ENCODE measurements at places on chromosomes 4 and X.
A peak's percentile ranks its signal among the peaks of the same experiment; 100 is the strongest.

DNA sequence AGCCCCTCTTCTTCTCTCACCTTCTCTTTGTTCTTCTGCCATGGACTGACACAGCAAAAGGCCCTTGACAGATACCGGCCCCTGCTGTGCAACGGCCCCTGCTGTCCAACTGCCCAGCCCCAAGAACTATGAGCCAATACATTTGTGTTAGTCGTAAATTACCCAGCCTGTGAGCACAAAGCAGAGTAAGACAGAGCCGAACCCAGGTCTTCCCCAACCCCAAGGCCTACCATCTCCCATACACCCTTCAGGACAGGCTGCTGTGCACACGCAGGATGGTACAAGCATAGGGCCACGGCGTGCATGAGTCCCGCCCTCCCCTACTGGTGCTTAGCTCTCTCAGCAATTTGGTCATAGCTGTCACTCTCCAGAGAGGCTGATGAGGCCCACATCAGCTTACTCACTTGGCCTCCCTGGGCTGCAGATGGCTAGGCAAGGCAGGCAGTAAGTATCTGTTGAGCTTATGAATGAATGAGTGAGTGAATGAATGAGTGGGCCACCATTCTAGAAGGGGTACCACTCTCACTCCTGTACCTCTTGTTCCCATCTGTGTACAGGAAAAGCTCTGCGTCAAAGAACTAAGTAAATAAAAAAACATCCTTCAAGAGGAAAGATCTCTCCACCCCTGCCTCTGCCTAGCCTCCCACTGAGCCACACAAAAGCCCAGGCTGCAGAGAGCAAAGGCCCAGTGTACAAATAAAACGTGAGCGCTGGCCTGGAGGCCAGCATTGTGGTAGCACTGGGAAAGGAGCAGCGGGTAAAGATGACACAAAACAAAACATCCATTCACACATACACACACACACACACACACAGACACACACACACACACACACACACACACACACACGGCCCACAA is 13.9 kb downstream of the WDR1 start:
- DNase-seq: no peak
- no peaks in the 10 kb centered on the region for H3K27me3 ChIP-seq
- H3K27ac ChIP-seq: peak overlapping the region; percentile 64
- no peak overlapping the region for H3K4me3 ChIP-seq
- H3K4me1 ChIP-seq: peaks cover 98% of the 10 kb centered on the region

GRCh38 chrX:119359618-119360382 is 39.3 kb upstream of the SLC25A43 start:
- no peaks in the 10 kb centered on the region for H3K4me1 ChIP-seq
- no peak for DNase-seq
- no peaks in the 10 kb centered on the region for H3K27me3 ChIP-seq
- no peak overlapping the region for H3K4me3 ChIP-seq
- H3K36me3 ChIP-seq: no peaks in the 10 kb centered on the region

- H3K36me3 ChIP-seq: peaks cover 48% of the 10 kb centered on the region
- no peaks in the 10 kb centered on the region for H3K27me3 ChIP-seq
- H3K4me3 ChIP-seq: no peak overlapping the region
- peak overlapping the region; percentile 58 for H3K27ac ChIP-seq
- DNase-seq: no peak
- H3K4me1 ChIP-seq: peaks cover under 1% of the 10 kb centered on the region
Observed at GRCh38 chrX:150607201-150607600, 38.8 kb downstream of the MTM1 start.

DNA sequence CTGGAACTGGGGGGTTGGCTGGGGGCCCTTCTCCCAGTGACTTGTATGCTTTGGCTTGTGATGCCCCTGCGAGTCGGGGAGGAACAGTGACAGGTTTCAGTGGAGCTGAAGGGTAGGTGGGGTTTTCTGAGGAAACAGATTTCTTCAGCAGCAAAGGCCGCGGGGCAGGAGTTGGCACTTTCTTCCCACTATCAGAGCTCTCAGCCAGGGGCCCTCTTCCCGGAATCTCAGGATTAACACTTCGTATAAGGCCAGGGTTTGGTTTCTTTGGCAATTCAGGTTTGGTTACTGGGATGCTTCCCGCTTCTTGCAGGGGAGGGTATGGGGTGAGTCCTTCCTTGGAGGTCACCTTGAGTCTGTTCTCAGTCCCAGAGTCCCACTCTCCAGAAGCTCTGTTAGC is 75.4 kb downstream of the RPS3A start:
- H3K4me3 ChIP-seq: no peak overlapping the region
- no peaks in the 10 kb centered on the region for H3K36me3 ChIP-seq
- no peak overlapping the region for H3K27ac ChIP-seq
- peaks cover 6% of the 10 kb centered on the region for H3K27me3 ChIP-seq
- no peaks in the 10 kb centered on the region for H3K4me1 ChIP-seq

DNA sequence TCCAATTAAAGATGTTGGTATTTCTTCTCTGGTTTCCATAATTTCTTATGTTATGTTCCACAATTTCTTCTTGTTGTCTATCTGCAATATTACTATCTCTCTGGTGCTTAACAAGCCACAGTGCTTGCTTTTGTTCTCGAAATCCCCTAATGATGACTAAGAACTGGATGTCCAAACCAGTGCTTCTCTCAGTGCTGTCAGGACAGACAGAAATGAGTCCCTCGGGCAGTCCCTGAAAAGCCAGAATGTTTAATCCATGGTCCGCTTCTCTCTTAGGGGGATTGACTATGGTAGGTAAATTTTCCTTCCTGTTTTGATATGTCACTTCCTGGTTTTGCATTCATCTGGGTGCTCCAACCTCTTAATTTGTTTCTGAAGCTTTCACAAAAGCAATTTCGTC is 321.6 kb upstream of the PCDH10 start:
- H3K27me3 ChIP-seq: no peaks in the 10 kb centered on the region
- no peaks in the 10 kb centered on the region for H3K4me1 ChIP-seq
- no peak overlapping the region for H3K4me3 ChIP-seq
- no peak overlapping the region for H3K27ac ChIP-seq

GRCh38 chr4:139137763-139138162 is 39.3 kb downstream of the ELF2 start:
- peaks cover 18% of the 10 kb centered on the region for H3K36me3 ChIP-seq
- no peaks in the 10 kb centered on the region for H3K27me3 ChIP-seq
- H3K27ac ChIP-seq: no peak overlapping the region
- H3K4me3 ChIP-seq: no peak overlapping the region

GRCh38 chr4:182258441-182259000 is 15.3 kb downstream of the TENM3 start:
- no peak overlapping the region for H3K4me3 ChIP-seq
- no peaks in the 10 kb centered on the region for H3K36me3 ChIP-seq
- DNase-seq: no peak

GRCh38 chr4:80017125-80017854 is 55.7 kb downstream of the ANTXR2 start:
- DNase-seq: no peak
- no peak overlapping the region for H3K27ac ChIP-seq
- no peaks in the 10 kb centered on the region for H3K4me1 ChIP-seq
- H3K4me3 ChIP-seq: no peak overlapping the region
- H3K27me3 ChIP-seq: no peaks in the 10 kb centered on the region
- peaks cover 18% of the 10 kb centered on the region for H3K36me3 ChIP-seq

DNA sequence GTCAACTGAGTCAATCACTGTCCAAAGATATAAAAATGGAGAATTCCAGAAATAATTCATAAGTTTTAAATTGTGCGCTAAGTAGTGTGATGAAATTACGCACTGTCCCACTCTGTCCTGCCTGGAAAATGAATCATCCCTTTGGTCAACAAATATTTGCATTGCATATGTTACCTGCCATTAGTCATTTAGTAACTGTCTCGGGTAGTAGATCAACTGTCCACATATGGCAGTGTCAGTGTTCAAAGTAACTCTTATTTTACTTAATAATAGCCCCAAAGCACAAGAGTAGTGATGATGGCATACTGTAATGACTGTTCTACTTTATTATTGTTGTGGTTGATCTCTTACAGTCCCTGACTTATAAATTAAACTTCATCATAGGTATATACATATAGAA is 3.4 kb downstream of the YTHDC1 start:
- peaks cover 49% of the 10 kb centered on the region for H3K4me1 ChIP-seq
- DNase-seq: no peak
- H3K27ac ChIP-seq: no peak overlapping the region
- no peaks in the 10 kb centered on the region for H3K27me3 ChIP-seq
- H3K4me3 ChIP-seq: no peak overlapping the region
- H3K36me3 ChIP-seq: peaks cover 16% of the 10 kb centered on the region

GRCh38 chr4:183011213-183011907 is 87.7 kb upstream of the WWC2 start:
- no peaks in the 10 kb centered on the region for H3K4me1 ChIP-seq
- H3K27me3 ChIP-seq: peaks cover 15% of the 10 kb centered on the region
- no peaks in the 10 kb centered on the region for H3K36me3 ChIP-seq
- H3K4me3 ChIP-seq: no peak overlapping the region
- no peak overlapping the region for H3K27ac ChIP-seq
- DNase-seq: no peak

- H3K4me1 ChIP-seq: no peaks in the 10 kb centered on the region
- no peak overlapping the region for H3K4me3 ChIP-seq
- DNase-seq: no peak
- H3K27ac ChIP-seq: no peak overlapping the region
- peaks cover 28% of the 10 kb centered on the region for H3K27me3 ChIP-seq
Observed at GRCh38 chr4:996030-996996, 3.1 kb upstream of the SLC26A1 start.

- no peaks in the 10 kb centered on the region for H3K4me1 ChIP-seq
- no peak for DNase-seq
- peaks cover 32% of the 10 kb centered on the region for H3K36me3 ChIP-seq
- no peak overlapping the region for H3K4me3 ChIP-seq
Observed at GRCh38 chrX:136019226-136019625, 34.0 kb downstream of the SLC9A6 start.

GRCh38 chr4:7470522-7471128 is 35.9 kb upstream of the PSAPL1 start:
- no peaks in the 10 kb centered on the region for H3K27me3 ChIP-seq
- H3K4me1 ChIP-seq: no peaks in the 10 kb centered on the region
- no peak overlapping the region for H3K4me3 ChIP-seq
- DNase-seq: no peak
- no peaks in the 10 kb centered on the region for H3K36me3 ChIP-seq

DNA sequence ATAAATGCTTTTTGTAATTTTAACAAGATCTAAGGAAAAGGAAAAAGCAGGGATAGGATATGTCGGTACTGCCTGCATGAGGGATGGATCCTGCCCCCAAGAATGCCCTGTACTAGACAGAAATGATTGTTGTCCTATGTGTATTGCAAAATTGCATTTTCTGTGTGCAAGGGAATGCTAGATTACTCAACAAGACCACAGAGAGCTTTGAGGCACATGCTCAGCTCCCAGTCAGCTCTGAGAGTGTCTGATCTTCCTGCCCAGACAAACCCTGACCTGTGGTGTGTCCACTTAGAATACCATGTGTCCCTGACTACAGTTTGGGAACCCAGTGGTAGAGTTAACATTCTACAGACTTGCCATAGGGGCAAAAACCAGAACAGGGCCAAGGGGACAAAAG is 129.2 kb upstream of the PAK3 start:
- H3K27ac ChIP-seq: no peak overlapping the region
- no peak for DNase-seq
- H3K36me3 ChIP-seq: no peaks in the 10 kb centered on the region
- H3K27me3 ChIP-seq: peaks cover 2% of the 10 kb centered on the region

DNA sequence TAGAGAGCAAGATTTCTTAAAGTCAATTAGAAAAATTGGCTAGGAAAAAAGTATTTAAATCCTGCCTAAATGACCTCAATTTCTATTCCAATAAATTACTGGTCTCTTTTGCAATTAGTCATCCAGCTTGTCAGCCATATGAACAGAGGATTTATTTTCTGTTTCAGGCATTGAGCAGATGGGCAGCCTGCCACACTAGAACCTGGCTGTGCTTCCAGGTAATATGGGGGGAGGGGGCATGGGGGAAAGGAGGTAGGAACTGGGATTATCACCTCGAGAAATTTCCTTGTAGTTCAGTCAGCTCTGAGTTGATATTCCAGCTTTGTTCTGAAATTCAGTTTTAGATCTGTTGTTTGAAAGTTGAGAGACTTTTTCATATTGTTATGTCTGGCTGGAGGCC is 206.3 kb upstream of the LCORL start:
- no peak overlapping the region for H3K4me3 ChIP-seq
- no peaks in the 10 kb centered on the region for H3K4me1 ChIP-seq
